DMS79 treated with DMSO at 0.1 percent for 48 hours (cell line): ENCODE measurements at places on chromosomes 7 and 10.

DNA sequence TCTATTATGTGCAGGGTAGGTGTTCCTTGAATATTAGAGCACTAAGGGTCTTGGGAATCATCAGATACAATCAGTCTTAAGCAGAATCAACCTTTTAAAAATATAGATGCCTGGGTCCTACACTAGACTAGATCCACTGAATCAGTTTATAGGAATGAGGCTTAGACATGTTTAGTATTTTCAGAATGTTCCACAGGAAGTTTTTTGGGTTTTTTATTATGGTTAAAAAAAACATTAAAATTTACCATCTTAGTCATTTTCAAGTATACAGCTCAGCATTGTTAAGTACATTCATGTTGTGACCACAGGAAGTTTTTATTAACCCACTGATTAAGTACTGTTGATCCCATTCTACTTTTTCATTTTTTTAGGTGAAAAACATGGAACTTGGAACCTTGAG, 135.7 kb downstream of the LCOR start:
- no peak for DNase-seq

GRCh38 chr10:97736902-97737769, at the start of gene ZFYVE27:
TSS of gene ZFYVE27 (plus strand) at chr10:97737128. CDS start at chr10:97738478, 1,350 bp downstream.
- peak; percentile 66 for DNase-seq

DNA sequence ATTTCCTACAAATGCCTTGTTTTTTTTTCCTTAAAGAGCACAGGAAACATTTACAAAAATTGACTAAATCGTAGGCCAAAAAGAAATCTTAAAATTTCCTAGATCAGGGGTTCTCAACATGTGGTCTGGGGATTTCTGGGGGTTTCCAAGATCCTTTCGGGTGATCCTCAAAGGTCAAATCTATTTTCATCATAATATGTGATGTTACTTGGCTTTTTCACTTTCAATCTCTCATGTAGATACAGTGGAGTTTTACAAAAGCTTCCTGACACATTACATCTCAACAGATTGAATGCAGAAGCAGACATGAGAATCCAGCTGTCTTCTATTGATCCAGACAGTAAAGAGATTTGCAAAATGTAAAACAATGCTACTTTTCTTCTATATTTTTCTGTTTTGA, 497.3 kb downstream of the INHBA start:
- no peak for DNase-seq

GRCh38 chr10:9712393-9712792, 1305.3 kb upstream of the CELF2 start:
- DNase-seq, result no peak

DNA sequence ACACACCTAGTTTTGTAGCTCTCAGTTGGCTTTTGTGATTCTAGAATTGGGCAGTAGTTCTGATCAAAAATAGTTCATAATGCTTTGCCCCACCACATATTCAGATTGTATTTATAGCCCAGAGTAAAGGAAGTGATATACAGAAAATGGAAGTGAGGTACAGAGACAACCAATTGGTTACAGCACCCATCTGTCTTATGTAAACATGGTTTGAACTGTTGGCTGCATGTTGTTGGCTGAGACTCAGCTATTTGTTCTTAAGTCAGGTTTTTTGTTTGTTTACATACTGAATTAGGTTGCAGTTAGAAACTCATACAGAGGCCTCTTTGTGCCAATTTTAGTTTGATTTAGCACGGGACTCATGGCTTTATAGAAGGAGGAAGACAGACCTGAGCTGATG, 158.9 kb upstream of the GPR26 start:
- DNase-seq, result no peak

DNA sequence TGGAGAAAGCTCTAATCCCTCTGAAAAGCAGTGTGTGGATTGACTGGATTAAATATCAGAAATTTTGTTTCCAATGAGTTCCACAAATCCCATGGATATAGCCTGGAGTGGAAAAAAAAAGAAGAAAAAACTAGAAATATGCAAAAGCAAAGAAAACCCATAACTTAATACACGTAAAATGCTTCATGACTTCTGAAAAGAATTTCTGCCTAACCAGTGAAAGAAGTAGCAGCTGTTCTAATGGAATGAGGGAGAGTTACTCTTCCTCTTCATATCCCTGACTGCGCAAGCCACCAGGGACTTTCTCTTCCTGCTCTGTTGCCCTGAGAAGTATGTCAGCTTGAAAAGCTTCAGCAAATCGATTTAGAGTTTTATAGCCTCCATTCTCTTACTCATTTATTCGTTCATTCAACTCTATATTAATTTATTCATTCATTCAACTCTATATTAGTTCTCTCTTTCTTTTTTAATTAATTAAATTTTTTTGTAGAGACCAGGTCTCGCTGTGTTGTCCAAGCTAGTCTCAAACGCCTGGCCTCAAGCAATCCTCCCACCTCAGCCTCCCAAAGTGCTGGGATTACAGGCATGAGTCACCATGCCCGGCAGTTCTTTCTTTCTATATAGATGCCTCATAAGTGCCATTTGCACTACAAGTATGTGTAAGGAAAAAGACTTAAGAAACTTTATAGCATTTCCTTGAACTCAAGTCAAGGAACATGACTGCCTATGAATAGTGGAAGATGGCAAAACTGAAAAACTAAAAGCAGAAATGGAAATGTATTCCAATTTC, 447.3 kb upstream of the NRP1 start:
- no peak for DNase-seq
